ENCODE measurements at places on chromosomes 6 and 20. TPM values are rescaled to one million over a fixed set of nuclear protein-coding genes. Genes with fewer than 3 reads are reported as not detected.

The LY6G6F gene
- not detected for total RNA-seq

The GSS gene
- 112 TPM for total RNA-seq

The RIMS1 gene
- 1.9 TPM for total RNA-seq

The SPEF1 gene
- 0.46 TPM for total RNA-seq

The ARG1 gene
- total RNA-seq = not detected

The COL9A1 gene
- not detected for total RNA-seq

The ADGRF4 gene
- total RNA-seq = 0.13 TPM

The HLA-F gene
- 2.4 TPM for total RNA-seq

The TBX18 gene
- total RNA-seq = 26.1 TPM

The TRAM2 gene
- 108 TPM for total RNA-seq

The SNAP91 gene
- total RNA-seq = not detected

- peak; percentile 82 for DNase-seq
Measured at GRCh38 chr20:11454966-11455799, 462.5 kb upstream of the BTBD3 start.

DNA sequence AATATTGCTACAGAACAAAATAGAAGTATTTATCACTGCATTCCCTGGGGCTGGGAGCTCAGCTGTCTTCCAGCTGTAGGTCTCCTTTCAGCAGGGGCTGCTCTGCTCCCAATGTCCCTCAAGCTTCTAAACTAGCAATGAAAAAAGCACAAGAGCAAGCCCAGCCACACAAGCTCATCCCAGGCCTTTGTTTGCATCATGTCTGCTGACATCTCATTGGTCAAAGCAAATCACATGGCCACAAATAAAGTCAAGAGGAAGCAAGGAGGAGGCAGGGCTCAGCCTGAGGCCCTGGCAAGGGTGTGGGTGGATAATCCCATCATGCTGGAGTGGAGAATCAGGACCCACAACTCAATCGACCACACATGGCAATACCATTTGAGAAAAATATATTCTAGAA is 2.2 kb upstream of the BFSP1 start:
- DNase-seq = peak; percentile 64

GRCh38 chr6:102298051-102298450 is 904.5 kb downstream of the GRIK2 start:
- DNase-seq = no peak

GRCh38 chr20:835608-836045 is 2.1 kb downstream of the FAM110A start:
- peak; percentile 68 for DNase-seq

GRCh38 chr20:37194621-37195417 is 15.5 kb upstream of the MROH8 start:
- DNase-seq = no peak

DNA sequence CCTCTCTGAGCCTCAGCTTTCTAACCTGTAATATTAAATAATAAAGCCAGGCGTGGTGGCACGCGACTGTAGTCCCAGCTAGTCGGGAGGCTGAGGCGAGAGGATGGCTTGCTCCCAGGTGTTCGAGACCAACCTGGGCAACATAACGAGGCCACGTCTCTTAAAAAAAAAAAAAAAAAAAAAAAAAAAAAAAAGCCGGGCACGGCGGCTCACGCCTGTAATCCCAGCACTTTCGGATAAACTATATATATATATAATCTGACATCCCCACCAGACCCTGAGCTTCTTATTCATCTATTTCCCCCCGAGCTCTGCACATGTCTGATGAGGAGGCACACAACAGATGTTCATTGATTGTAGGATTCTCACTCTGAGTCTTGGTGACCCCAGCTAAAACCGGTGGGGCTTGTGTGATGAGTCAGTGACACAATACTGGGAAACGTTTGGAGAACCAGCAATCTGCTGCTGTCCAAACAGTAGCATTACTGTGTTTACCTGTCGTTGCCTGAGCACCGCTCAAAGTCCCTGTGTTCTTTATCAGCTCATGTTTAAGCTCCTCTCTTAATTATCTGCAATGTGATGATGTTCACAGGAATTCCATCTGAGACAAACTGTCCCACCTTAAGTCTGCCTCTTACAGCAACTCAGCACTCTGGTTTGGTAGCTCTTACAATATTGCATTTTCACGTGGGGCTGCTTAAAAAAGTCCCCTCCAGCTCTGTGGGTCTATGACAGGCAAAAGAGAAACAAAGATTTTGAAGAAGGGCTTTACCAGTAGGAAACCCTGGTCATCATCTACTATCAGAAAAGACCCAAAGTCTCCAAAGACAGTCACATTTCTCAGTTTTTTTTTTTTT is 1.0 kb upstream of the SPATA2 start:
- peak; percentile 53 for DNase-seq

DNA sequence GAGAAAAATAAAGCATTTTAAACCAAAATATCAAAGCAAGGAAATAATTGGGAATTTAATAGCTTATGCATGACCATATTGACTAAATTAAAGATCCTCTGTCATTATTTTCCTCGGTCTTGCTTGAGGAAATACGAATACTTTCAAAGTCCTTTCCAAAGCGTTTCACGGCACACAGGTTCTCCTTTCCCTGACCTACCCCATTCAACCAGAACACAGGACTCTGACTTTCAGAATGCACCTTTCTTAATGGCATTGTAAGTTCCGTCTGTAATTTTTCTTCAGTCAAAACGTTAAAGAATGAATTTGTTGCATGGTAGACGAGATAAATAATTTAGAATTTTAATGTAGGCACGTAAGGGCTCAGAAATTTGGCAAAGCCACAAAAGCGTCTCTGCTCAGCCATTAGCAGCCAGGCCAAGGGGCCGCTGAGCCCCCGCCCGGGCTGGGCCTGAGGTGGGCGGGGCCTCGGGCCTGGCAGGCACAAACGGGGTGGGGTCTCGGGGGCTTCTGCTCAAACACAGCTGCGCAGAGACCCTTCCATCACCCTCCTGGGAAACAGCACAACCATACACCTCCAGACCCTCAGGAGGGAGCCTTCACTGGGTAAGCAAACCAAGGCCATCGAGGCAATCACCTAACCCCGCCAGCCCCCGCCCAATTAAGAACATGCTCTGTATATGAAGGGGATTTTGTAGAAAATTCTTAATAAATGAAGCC is 3.4 kb downstream of the NEDD9 start:
- DNase-seq = no peak

GRCh38 chr20:41616228-41616627 is 1.9 kb downstream of the CHD6 start:
- peak; percentile 21 for DNase-seq

- DNase-seq = no peak
Measured at GRCh38 chr20:1952737-1953530, 40.9 kb downstream of the PDYN start.

GRCh38 chr6:166872531-166873009 is 83.8 kb downstream of the RNASET2 start:
- no peak for DNase-seq

DNA sequence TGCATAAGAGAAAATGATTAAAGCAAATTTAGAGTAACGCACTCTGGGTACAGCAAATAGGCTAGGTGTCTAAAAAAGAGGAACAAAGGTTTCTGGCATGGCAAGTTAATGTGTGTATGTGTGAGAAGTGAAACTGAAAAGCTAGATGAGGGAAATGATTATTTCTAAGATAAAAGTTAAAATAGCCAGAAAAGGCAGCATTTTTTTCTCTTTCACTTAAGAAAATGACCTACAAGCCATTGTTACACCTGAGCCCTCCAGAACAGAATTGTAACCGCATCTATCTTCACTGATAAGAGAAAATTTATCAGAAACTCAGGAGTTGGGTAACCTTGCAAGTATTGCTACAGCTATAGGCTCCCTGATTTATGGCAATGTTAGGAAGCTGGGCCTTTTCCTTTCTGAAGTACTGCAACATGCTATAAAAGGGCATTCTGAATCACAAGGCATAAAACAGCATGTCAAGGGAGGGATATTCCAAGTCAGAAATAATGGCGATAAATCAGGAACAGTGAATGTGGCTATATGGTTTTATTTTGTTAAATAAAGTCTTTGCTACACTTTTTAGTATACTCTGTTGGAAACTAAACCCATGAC is 395.3 kb downstream of the TBC1D32 start:
- no peak for DNase-seq

GRCh38 chr6:37838219-37838921 is 18.8 kb downstream of the ZFAND3 start:
- DNase-seq = peak; percentile 40

GRCh38 chr6:78607189-78607588 is 260.2 kb upstream of the IRAK1BP1 start:
- peak; percentile 54 for DNase-seq

- DNase-seq = no peak
Measured at GRCh38 chr6:16721977-16722376, 39.3 kb downstream of the ATXN1 start.

DNA sequence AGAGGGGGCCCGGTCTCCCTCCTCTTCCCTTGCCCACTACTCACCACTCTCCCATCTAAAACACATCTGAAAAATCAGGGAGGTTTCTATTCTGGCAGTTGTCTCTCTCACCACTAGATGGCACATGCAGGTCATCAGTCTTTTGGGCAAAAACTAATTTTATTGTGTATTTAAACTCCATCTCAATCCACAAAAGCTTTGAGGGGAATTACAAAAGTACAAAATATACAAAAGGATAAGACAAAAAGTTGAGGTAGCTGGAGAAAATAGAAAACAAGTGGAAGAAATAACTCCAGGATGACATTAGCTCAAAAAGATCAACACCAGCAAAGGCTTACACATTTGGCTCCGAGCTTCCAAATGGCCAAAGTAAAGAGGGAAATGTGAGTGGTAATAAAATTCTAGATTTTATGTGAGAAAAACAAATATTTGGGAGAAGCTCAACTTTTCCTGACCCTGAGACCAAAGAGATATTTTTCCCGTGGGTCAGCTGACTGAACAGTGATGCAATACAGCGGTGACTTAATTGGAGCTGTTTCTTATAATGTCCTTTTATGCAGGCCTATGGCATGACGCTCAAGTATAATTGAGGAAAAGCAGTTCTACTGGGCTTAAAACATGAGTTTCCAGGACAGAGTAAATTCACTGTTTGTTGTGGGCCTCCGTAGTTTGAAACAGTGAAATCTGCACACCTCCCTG is 79.8 kb upstream of the CHD6 start:
- peak; percentile 35 for DNase-seq

Measured in LHCN-M2 (cell line).